Naive thymus-derived CD8-positive, alpha-beta T cell (primary cell): ENCODE measurements at places on chromosomes 5 and 9. TPM values are rescaled to one million over a fixed set of nuclear protein-coding genes. Genes with fewer than 3 reads are reported as not detected.

Gene PCDHB9
- not detected for total RNA-seq

Gene VPS13A
- total RNA-seq, result 46.7 TPM

Gene CCNI2
- total RNA-seq, result 10.0 TPM

Gene WWC1
- 0.62 TPM for total RNA-seq

Gene NXNL2
- not detected for total RNA-seq

Gene ADAMTS6
- 7.7 TPM for total RNA-seq

Gene CDKN2B-AS1
- total RNA-seq, result 0.60 TPM

Gene INSL4
- not detected for total RNA-seq

Gene OR13C9
- not detected for total RNA-seq
